ENCODE measurements at places on chromosomes 16 and 17.

DNA sequence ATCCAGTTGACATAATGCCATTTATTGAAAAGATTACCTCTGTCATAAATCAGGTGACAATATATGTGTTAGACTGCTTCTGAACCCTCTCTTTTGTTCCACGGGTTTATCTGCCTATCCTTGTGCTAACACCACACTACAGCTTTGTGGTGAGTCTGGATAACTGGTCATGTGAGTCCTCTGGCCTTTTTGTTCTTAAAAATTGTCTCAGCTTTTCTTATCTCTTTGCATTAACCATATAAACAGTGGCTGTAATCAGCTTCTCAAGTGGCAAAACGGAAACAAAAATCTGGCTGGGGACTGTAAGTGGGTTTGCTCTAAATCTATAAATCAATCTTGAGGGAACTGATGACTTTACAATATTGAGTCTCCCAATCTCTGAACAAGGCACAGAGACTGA lies 44.6 kb downstream of the STX8 start:
- no peak for DNase-seq

- no peak for DNase-seq
Observed at GRCh38 chr16:57760357-57761160, 25.0 kb downstream of the KATNB1 start.

DNA sequence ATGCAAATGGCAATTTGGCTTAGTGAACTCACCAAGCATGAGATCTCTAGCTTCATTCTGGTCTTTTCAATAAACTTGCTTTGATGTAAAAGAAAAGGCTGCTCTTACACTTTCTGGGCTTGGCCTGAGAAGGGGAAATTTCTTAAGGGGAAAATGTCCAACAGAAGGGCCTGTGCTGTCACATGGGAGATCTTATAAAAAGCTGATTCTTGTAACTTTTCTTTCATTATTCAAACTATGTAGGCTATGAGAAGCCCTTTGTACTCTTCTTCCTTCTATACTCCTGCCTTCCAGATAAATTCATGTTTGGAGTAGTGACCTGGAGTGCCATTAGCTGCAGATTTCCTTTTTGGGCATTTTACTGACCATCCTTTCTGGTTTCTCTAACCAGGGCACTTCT lies 16.9 kb downstream of the LIMD2 start:
- DNase-seq = no peak

DNA sequence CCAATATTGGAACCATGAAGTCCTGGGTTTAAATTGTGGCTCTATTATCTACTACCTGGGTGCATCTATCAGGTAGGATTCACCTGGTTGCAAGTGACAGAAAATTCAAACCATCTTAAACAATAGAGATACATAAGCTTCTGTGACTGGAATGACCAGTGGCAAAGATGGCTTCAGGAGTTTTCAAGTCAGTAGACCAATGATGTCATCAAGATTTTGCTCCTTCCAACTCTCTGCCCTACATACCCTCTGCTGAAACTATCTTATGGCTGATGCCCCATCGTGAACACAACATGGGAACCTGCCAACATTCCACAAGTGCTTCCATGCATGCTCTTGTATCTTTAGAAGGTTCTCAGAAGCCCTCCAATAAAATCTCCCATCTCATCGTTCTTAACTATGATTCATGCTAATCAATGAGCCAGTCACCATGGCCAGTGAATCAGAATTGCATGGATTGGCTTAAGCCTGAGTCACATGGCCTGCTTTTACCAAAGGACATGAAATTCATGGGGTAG lies 180.9 kb downstream of the GRIN2A start:
- DNase-seq = no peak

GRCh38 chr17:36812762-36813161 lies 124.5 kb upstream of the LHX1 start:
- no peak for DNase-seq

GRCh38 chr17:2191227-2191626 lies 112.4 kb downstream of the SMG6 start:
- no peak for DNase-seq

Measured in Kasumi-1 (cell line).